ENCODE measurements at places on chromosomes 5 and 9.
A peak's percentile ranks its signal among the peaks of the same experiment; 100 is the strongest.

DNA sequence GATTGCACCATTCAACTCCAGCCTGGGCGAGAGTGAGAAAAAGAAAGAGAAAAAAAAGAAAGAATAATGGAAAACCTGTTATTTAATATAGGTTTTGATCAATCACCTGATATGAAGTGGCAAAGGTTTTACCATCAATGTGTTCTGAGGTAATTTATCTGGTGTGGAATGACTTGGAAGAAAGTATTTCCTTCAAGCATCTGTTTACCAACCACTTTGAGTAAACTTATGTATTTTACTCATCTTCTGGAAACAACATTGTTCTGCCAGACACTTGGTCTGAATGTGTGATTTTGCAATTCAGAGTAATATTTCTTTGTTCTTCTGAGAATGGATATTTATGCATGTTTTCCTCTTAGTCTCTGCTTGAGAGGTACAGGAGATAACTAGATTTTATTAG, 24.3 kb downstream of the KIF2A start:
- no peak for DNase-seq

DNA sequence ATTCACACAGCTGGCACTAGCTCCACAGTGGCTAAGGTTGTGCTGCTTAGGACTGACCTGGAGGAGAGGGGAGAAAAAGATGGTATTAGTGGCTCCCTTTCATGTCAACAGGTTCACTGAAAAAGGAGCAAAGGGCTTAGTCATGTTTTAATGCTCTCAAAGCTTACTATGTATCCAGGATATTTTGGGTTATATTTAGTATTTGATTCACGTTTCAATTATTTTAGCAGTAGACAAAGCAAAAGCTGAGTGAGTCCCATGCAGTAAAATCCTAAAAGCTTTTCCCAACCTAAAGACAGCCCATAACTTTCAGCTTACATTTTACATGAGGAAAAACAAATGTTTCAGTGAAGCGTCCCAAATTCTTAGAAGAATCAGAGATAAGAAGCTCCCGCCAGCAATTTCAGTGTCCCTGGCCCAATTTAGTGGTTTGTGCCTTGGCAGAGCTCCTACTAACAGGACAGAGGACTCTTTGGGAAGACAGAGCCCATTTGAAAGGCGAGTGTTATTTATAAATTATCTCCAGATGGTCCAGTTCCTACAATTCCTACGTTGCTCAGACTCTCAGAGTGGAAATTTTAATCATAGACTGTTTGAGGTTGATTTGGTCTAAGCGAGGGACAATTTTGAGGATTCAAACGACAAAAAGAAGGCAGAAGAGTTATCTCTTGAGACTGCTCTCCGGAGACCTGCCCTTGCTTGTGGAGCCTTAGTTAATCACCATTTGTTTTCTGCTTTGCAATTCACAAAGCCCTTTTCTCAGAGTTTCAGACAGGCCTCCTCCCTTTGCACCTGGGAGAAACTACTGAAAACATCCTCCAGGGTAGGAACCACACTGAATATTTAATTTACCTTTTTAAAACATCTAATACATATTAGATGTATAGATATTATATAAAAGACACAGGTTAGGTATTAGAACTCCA, 225.0 kb upstream of the ANKRD55 start:
- peak; percentile 79 for DNase-seq

GRCh38 chr9:14183001-14183400, 130.9 kb downstream of the NFIB start:
- DNase-seq = no peak

DNA sequence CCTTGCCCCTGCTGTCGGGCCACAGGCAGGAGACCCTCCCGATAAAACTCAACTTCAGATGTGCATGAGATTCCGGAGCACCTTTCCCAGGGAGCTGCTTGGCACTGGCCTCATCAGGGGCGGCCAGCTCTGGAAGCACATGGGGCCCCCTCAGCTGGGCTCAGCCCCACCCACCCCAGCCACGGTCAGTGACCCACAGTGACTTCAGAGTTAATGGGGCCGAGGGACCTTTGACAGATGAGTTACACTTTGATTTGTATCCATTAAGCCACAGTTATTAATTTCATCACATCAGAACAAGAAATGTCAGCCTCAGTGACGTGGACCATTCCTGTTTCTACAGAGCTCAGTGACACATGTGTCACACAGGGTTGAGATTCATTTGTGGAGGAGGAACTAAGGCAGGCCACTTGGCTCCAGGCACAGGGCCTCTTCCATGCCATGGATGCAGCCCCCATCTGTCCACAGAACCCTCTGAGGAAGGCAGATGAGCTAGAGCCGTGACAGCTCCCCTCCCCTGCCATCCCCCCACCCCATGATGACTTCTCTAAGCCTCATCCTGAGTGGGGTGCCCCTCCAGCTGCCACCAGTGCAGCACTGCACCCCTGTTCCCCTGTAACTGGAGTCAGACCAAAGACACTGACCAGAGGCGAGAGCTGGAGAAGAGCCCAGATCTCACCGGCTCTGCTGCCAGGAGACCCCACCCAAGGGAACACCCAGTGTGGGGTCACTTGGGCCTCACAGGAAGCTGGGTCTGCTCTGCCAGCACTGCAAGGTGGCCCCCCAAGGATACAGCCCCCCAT, 69.4 kb upstream of the ADAMTS2 start:
- DNase-seq = no peak

DNA sequence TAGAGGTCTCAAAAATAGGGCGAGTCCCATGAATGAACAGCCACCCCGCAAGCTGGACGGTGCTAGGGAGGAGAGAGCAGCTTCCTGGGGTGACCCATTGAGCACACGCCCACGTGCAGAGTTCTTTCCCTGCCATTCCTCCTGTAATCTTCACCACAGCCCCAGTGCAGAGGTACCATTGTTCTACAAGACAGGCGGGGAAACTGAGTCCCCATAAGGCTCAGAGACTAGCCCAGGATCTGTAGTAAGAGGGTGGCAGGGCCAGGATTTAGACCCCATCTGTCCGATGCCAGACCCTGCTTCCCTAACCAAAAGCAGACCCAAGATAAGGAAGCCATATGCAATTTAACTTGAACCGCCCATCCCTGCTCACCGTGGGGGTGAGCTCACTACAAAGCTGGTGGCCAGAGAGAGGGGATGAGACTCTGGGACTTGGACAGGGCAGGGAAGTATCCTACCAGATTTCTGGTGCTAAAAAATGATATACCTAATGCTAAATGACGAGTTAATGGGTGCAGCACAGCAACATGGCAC, 36.7 kb upstream of the ORM1 start:
- no peak for DNase-seq

DNA sequence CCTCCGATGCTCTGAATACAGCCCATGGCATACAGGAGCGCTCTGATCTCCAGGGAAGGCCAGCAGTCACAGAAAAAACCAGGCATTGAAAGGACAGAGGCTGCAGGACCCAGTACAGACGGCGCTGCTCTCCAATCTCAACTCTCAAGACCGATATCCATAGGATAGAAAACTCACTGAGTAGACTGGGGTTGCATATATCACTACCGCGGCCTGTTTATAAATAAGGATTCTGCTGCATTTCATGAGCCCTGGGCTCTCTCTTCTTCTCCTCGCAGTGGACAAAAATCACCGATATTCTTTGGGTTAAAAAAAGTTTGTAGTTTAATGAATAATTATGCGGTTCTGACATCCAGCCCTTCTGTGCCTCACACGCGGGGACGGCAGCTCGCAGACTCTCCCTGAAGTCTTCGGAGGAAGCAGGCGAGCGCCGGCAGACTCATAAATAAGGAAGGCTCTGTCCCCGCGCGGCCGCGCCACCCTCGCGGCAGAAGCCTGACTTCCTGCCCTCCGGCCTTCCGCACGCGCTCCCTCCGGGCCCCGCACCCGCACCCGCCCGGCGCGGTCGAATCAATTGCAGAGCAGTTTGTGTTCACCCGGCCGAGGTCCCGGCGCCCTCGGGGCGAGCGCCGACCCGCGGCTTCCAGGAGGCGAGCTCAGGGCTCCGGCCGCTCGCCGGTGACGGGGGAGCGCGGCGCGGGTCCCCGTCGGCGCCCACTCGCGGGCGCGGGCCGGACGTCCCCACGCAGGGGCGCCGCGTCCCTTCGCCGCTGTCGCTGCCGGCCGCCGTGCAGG, at the start of gene FAM78A:
Gene FAM78A, minus strand, starts transcription at position 417 of the 795 bp plus-strand sequence. Its CDS starts 331 bp downstream, at position 86.
- no peak for DNase-seq

GRCh38 chr9:38032266-38033110, 36.5 kb downstream of the SHB start:
- DNase-seq = no peak

GRCh38 chr9:33202552-33203201, 35.5 kb upstream of the B4GALT1 start:
- peak; percentile 75 for DNase-seq

DNA sequence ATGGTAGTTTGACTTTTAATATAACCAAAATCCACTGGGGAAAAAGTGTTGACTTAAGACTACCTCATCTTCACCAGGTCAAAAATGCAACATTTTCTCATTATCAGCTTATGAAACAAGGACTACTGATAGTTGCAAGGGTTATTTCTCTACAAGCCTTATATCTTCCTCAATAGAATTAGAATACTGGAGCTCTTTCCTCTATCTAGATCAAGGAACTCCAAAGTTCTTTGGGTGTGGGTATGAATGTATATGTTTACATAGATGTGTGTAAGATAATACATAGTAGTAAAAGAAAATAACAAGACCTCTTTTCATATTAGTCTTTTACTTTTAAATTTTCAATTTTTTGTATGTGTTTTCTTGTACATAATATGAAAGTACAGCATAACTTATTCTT, 244.5 kb downstream of the MLLT3 start:
- DNase-seq = no peak

DNA sequence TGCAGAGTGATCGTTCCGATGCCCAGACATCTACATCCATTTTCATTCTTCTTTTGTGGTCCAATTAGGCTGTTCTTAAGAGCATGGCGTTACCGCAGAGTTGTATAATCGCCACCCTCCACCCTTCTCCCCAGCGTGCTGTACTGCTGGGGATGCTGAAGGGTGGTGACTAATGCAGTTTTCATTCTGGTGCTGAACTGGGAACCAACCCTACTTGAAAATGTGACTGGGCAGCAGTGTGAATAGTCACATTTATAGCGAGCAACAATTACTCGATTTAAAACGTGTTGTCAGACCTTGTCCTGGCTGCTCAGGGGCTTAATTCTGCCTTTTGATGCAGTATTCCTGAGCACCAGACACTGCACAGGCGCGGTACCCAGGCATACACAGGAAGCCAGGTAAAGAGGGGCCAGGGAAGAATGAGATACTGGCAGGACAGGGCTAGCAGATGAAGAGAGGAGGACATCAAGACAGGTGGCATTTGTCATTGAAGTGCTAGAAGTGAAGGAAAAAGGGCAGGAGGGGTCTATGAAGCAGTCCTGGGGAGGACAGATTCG, 719 bp upstream of the ISCA1 start:
- DNase-seq = peak; percentile 82

DNA sequence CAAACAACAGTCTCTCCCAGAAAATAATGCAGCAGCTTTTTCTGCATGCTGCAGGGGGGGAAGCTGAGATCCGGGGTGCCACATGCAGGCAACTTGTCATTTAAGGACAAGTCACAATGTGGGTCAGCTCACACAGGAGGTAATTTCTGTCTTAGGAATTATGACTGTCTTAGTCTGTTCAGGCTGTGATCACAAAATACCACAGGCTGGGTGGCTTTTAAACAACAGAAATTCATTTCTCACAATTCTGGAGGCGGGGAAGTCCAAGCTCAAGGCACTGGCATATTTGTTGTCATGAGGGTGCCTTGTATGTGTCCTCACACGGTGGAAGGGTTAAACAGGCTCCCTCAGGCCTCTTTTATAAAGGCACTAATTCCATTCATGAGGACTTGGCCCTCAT, 127.7 kb downstream of the DIRAS2 start:
- DNase-seq = no peak

DNA sequence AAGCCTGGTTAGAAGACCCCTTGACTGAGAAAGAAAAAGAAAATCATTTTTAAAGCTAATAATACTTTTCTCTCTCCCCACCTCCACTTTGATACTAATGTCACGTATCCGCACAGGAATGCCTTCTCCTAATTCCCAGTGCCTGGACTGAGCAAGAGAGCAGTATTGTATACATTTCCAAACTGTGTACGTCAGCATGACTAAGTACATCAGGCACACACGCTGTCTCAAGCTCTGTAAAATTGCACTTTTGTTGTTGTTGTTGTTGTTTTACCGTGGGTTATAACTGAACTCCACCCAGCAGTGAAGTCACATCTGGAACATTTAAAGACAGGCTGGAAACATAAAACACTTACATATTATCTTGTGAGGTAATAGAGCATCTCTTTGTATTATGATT, 407.6 kb downstream of the DNAH5 start:
- DNase-seq = no peak

DNA sequence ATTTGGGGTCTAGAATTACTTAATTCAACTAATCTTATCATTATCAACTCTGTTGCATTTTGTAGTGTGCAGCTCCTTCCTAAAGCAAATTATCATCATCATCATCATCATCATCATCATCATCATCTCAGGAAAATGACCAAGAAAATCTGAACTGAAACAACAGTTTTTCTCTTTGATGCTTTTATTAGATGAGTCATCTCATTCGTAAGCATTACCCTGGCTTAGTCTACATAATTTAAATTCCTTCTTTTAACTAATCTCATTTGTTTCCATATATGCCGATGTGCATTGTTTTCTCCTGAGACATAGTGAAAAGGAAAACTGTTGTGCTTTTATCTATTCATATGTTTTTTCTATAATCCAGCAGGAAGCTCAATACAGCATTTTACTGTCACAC, 173.0 kb upstream of the PDE4D start:
- peak; percentile 89 for DNase-seq

DNA sequence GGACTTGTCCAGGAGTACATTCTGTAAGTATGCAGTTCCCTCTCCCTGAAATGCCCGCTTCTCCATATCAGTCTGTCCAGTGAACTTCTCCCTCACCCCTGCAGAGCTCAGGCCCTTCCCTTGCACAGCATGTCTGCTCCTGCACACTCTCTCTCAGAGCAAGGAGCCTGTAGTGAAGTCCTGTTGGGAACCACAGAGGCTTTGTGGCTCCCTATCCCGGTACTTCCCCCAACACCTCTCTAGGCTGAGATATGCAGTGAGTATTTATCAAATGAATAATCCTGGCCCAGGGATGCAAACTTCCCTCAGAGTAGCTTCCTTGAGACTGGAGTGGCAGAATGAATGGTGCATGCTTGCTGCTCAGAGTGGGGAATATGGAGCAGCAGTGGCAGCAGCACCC, 48.8 kb downstream of the POC5 start:
- DNase-seq = no peak

DNA sequence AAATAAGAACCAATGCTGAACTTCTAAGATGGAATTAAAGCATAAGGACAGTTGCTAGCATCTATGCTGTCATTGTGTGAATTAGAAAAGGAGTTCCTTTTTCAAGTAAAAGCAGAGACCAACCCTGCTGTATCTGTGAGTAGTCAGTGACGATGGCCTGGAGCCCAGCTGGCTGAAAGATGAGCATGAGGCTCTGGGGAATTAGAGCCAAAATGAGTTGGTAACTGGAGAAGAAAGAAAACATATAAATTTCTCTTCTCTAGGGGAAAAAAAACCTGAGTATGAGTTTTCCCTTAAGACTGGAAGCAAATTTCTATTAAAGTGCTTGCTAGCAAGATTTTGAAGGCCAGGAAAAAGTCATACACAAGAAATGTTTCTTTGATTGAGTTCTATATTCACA, 1.6 kb upstream of the SPZ1 start:
- DNase-seq = peak; percentile 58
